ENCODE measurements at places on chromosomes 3 and 15.
A peak's percentile ranks its signal among the peaks of the same experiment; 100 is the strongest.

DNA sequence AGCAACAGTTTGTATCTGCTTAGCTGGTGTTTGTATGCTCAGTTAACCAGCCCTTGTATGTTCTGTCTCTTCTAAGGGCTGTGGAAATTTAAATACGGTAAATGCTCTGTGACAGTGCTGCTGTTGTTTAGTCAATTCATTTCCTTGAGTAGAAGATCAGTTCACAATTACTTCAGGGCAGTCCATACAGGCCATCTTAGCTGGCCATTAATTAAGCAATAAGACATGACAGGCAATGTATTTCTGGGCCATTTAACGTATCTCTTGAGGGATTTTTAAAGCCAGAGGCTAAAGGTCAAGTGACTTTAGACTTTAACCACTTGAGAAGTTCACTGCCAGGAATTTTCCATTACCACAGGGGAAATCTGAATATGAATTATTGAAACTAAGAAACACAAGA, 351.8 kb downstream of the ZIC1 start:
- DNase-seq = no peak

DNA sequence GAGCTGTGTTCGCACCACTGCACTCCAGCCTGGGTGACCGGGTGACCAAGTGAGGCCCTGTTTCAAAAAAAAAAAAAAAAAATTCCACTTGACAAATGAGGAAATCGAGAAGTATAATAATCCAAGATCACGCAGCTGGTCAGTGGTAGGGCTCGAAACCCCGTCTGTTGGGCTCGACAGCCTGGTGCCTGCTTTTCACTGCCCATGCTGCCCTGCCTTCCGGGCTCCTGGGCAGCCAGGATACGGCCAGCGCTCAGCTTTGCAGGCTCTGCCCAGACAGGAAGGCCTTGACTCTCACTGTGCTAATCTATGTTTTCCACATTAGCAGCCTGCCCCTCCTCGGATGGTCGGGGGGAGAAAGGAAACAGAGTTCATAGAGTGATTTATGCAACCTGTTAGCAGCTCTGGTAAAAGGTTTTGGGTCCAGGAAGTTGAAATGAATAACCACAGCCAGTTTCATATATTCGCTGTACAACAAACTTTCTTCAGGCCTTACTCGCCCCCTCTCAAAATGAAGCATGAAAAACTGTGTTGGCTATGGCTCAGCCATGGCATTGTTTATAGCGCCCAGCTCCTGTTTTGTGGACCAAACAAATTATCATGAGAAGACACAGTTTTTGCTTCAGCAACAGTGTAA, 108.8 kb downstream of the XXYLT1 start:
- DNase-seq = no peak

DNA sequence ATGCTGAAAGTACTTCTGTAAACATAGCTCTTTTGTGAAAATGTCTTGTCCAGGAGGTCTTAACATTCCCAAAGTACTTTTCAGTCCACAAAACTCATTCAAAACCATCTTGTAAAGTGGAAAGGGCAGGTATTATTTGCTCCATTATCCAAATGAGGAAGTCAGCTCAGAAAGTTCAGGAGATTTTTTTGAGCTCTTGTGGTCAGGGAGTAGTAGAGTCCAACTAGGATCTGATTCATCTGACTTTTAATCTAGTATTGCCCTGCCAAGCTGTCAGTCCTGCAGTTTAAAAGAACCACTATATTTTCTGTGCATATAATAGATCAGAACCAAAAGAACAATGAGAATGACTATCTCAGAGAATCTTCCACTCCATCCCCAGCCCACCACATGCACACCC, 83.5 kb downstream of the FOXB1 start:
- no peak for DNase-seq

DNA sequence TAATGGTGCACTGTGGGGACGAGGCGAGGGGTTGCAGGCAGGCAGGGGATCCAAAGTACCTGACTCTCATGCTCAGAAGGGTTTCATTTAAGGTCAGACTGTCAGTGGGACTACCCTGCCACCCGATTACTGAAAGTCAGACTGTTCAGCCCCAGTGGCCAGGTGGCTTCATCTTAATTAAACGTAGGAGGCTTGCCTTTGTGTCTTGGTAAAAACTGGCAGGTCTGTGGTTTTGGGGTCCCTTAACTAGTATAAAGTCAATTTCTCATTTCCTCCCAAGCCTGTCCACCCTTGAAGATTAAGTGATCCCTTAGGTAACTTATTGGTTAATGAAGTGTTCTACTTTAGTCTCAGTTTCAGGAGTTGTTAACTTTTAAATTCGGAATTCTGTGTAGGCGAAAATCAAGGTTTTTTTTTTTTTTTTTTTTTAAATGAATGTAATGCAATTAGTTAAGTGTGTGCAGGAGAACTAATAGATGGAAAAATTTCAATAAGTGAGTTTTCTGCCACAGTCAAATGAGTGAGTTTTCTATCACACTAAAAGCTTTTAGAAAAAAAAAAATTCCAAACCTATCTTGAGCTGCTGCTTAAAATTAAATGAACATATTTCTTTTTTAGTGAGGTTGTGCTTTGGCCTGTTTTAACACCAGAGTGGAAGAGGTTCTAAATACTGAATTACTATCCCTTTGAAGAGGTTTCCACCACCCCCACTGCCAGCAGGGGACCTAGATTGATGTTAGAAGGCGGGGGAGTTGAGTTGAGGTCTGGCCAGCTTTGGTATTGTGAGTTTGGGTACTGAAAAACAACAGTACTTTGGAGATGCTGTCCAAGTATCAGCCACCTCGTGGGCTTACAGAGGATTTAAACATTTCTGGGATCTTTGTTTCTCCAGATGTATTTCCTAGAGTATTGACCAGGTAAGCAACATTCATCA, 15.2 kb downstream of the ITPR1 start:
- no peak for DNase-seq

- no peak for DNase-seq
Measured at GRCh38 chr3:43995547-43996378, 245.9 kb upstream of the TOPAZ1 start.

GRCh38 chr15:90895571-90896117, 7.5 kb upstream of the MAN2A2 start:
- peak; percentile 53 for DNase-seq

DNA sequence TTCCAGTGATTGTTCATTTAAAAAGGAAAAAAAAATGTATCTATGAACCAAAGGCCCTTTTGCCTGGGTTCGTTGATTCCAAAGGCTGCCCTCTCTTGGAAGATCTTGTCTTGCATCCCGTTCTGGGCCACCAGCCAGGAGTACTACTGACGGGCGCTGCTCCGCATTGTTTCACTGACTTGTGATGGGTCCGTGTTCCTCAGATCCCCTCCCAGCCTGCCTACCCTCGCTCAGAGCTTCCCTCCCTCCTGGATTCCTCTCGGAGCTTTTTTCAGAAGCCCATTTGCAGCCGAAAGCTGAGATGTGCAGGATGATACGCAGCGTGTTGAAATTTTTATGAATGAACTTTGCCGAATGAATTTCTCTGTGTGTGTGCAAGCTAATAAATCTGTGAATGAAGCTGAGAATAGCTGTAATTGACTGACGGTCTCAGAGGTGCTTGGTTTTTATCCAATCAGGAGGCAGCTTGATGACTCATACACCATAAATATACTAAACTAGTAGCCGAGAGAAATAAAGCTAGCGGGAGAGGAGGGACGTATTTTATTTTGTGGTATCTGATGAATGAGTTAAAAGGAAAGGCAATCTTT, at the start of gene SHC4:
Gene SHC4, minus strand, starts transcription at position 396 of the 590 bp plus-strand sequence. CDS start 904 bp downstream, outside the sequence.
- DNase-seq = peak; percentile 77

DNA sequence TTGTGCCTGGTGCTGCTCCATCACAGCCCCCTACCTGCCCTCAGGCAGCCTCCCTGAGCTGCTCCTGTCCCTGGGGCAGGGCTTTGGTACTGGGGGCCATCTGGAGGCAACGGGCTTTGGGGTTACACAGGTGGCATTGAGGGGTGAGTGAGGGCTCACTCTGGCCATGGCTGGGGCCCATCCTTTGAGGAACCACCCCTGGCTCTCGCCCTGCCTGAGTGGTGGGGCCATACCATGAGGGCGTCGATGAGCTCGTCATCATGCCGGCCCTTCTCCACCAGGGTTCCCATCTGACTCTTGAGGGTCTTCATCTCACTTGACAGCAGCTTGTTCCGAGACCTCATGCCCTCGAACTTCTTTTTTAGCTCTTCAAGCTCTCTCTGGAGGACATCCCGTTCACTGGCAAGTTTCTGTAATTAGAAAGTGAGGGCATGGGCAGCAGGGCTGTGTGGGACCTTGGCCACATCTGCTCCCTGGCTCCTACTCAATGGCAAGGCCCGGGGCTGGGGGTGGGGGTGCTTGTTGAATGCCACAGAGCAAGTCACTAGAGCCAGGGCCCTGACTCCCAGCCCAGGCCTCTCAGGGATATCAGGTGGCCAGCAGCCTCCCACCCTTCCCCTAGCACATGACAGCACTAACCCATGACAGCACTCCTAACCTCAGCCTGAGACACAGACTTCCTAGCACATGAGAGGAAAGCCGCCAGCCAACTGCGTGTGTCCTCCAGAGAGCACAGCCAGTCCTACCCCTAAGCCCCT, 33.5 kb downstream of the CCDC13 start:
- DNase-seq = peak; percentile 54

GRCh38 chr15:93288728-93289294, 199.8 kb upstream of the RGMA start:
- DNase-seq = no peak

DNA sequence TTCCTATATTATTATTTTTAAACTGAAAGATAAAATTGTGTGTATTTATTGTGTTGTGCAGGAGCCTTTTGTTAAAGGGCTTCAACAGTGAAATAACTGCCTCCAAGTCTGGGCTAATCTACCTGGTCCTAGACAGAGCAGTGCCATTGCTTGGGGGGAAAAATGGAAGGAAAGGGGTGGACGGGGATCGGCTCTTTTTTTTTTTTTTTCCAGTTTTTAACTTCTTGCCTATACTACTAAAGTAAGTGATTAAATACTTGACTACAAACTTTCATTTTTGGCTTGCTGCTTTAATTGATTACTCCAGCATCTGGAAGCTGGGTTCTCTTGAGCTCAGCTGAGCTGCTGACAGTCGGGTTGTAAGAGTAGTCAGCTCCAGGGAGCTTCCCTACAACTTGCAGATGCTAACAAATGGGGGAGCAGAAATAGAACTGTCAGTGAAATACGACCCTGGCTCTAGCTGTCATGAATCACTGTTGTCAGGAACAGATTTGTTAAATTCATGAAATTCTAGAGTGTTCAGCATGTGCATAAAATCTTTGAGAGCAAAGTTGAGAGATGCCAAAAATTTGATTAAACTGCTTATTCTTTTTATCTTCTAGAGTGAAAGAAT, 276.7 kb downstream of the ROBO1 start:
- peak; percentile 76 for DNase-seq

- no peak for DNase-seq
Measured at GRCh38 chr3:170092907-170093306, 55.1 kb downstream of the GPR160 start.

DNA sequence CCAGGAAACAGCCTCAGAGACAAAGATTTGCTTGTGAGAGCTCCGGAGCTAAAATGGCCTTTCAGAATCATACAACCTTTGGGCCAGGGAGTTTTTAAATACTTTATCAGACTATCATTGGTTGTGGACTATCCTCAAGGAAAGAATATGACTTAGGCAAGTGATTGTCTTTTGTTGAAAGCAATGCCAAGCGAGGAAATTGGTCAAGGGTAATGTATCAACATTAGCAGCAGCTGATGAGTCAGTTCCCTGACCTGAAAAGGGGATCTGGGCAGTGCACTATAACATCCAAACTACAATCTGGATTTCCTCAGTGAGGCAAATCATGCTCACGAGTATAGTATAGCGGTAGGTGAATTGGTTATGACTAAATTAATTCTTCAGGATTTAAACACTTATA, 303.6 kb downstream of the LSAMP start:
- no peak for DNase-seq

GRCh38 chr15:98725874-98726273, 77.5 kb downstream of the IGF1R start:
- DNase-seq = no peak

GRCh38 chr15:89104172-89104564, 15.9 kb downstream of the ABHD2 start:
- no peak for DNase-seq

- DNase-seq = peak; percentile 86
Measured at GRCh38 chr15:88649286-88649733, 10.5 kb downstream of the ISG20 start.

- DNase-seq = peak; percentile 56
Measured at GRCh38 chr3:114115143-114115542, 58.6 kb downstream of the QTRT2 start.

- peak; percentile 2 for DNase-seq
Measured at GRCh38 chr3:35832140-35832571, 192.8 kb downstream of the ARPP21 start.

GRCh38 chr3:18382760-18383369, 42.3 kb downstream of the SATB1 start:
- no peak for DNase-seq

- no peak for DNase-seq
Measured at GRCh38 chr15:37520026-37520425, 414.4 kb upstream of the TMCO5A start.

DNA sequence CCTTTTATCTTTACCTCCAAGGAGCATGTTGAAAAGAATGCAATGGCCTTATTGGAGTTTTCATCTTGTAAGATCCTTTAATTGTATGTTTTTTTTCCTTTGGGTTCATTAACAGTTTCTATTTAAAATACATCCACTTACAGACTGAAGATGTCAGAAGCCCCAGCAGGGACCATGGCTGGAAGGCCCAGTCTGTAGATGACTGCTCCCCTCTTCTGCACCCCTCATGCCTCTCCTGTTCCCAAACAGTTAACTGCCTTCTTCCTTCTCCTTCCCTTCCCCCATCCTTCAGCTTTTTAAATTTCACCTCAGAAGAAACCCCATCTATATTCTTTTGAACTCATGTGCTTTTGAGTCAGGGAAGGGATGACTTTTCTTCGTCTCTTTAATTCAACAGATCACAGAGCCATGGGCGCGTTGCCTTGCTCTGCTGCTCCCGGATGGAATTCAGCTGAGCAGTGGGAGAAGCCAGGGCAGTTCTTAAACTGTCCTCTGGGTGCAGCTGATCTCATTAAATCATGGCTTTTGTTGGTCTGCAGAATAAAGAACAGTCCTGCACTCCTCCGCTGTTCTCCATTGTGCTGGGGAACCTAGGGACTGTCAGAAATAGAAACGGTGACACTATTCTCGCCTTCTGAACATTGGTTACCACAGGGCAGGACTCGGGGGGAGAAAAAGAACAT, 71.5 kb upstream of the EIF1B start:
- DNase-seq = no peak

DNA sequence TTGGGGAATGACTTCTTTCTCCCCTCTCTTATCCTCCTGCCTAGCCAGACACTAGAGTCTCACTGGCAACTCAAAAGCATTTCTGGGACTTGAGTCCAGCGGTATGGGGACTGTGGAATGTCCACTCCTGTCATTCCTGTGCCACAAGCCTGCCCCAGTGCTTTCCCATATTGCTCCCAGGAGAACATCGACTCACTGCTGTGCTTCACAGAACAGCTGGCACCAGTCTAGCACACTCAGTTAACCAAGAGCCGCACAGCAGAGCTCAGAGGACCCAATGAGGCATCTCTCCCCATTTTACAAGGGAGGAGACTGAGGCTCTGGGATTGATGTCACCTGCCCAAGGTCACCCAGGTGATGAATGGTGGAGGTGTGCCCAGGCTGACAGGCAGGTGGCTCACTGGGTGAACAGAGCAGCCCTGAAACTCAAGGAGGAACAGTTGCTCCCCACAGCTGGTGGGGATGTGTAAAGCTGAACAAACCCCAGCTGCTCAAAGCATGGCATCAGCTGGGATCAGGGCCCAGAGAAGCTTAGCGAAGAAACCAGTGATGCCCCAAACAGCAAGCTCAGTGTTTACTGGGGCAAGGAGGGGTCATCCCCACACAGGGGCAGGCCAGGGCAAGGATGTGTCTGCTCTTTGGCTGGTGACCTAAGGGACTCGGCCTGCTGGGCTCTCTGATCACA, 35.4 kb upstream of the DUSP7 start:
- no peak for DNase-seq

GRCh38 chr3:117788061-117788460, 1078.5 kb downstream of the TUSC7 start:
- no peak for DNase-seq

All from muscle of back (tissue), 13 donors.